NCI-H1092 treated with DMSO at 0.1 percent for 48 hours (cell line): ENCODE measurements at places on chromosomes 1 and 21.
A peak's percentile ranks its signal among the peaks of the same experiment; 100 is the strongest.

DNA sequence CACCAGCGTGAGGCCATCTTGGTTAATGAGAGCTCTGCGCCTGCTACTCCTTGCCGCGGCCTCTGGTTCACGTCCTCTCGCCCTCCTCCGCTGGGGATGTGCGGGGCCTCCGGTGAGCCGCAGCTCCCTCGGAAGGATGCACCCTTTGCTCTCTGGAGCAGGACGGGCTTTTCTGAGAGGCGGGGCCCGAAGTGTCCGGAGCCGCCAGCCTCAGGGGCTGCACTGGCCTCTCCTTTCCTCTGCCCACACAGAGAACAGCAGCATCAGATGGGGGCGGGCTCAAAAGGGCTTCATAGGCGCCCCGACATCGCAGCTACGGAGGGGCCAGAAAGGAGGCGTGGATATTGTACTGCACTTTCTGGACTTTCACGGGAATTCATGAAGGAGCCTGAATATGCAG lies 284.7 kb downstream of the CAMTA1 start:
- DNase-seq: no peak

- no peak for DNase-seq
Measured at GRCh38 chr1:62057641-62058290, 136.9 kb upstream of the L1TD1 start.

DNA sequence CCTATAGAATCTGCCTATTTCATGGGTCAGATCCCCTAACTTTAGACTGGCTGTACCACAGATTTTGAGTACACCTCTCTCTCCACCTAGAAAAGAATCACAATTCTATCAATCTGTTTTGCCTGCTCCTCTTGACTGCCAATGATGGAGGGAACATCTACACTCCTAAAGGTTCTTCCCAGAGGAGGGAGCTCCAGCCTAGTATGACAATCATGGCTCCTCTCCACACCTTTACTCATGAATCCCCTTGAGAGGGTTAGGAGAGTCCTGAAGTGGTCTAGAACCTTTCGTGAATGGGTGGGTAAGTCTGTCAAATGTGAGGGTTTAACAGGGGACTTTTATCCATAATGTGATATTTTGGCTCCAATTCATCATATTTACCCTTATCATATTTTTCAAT lies 48.0 kb downstream of the DNAI4 start:
- no peak for DNase-seq

DNA sequence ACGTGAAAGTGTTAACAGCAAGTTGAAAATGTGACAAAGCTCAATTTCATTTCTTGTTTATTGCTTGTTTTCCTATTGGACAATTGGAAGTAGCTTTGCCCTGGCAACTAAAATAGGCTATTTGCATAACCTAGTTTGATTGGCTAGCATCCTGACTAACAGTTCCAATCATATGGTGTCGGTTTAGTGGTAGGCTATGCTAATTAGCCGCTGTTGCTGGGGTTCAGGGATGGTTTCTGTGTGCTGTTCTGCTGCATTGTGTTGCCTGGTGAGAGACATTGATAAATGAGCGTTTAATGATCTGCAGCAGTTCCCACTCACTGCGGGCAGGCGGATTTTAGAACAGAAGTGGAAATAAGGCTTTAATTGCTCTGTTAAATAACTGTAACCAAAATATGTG lies 68.5 kb downstream of the DYRK1A start:
- no peak for DNase-seq

DNA sequence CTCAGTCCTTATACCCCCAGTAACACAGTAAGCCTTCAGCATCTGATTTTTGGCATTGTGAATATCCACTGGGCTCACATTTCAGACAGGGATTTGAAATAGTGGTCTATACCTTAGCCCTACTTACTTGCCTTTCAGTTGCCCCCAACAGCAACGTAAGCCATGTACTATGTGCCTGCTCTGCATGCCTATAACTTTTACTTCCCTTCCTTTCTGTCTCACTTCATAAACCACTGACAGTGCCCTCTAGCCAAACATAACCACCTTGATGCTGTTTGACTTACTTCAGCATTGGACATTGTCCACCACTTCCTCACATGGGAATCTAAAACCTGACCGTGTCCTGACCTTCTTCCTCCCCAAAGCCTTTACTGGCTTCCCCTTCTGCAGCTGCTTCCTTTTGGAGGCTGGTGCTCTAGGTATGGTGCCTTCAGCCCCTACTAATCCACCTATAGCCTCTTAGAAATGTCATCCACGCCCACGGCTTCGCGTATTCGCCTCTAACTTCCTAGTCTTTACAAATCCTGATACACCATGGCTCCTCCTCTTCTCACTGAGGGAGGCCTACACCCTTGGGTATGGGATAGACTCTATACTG lies 3.6 kb upstream of the ZNF672 start:
- no peak for DNase-seq

DNA sequence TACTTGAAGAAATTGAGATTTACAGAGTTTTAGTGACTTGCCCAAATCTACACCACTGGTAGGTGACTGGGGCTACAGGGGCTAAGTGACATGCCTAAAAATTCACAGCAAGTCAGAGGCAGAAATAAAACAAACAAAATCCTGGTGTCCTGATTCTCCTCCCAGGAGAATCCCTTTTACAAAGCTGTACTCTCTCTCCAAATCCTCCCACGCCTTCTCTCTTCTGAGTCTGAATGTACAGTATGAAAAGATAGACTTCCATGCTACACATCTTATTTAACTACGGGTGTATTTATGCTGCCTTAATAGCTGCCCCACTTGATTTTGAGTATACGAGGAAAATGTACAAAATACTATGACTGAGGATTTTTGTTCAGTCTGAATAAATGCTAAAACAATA lies 65.4 kb downstream of the SGIP1 start:
- DNase-seq: no peak

DNA sequence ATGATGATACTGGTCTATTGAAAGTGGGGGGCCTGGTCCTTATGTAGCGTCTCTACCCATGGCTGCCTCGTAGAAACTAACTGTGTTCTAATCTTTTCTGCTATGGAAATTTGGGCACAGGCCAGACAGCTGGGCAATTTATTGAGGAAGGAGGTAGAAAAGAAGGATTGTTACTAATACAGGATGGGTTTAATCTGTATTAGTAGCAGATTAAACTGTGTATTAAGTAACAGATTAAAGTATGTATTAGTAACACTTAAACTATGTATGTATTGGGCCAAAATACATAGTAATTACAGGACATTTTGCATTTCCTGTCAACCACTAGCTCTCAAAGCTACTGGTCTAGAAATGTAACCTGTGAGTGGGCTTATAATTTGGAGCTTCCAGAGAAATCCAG lies 142.0 kb downstream of the MAST2 start:
- no peak for DNase-seq

- DNase-seq: no peak
Measured at GRCh38 chr1:198598796-198599321, 40.0 kb upstream of the PTPRC start.

DNA sequence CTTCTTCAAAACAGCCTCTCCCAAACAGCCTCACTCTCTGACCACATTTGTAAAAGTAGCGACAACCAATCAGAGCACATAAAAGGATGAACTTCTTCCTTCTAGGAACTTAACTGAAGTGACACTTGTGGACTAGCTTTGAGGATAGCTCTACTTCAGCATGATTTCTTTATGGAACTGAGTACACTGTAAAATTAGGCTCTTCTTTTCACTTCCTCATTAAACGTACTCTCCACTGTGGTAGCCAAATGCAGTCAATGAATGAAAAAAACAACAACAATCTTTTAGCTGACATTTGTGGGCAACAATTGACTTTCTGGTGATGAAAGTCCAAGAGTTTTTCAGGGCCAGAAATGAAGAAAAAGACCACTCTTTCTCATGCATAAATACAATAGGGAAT lies 9.6 kb downstream of the LRRC53 start:
- DNase-seq: no peak

DNA sequence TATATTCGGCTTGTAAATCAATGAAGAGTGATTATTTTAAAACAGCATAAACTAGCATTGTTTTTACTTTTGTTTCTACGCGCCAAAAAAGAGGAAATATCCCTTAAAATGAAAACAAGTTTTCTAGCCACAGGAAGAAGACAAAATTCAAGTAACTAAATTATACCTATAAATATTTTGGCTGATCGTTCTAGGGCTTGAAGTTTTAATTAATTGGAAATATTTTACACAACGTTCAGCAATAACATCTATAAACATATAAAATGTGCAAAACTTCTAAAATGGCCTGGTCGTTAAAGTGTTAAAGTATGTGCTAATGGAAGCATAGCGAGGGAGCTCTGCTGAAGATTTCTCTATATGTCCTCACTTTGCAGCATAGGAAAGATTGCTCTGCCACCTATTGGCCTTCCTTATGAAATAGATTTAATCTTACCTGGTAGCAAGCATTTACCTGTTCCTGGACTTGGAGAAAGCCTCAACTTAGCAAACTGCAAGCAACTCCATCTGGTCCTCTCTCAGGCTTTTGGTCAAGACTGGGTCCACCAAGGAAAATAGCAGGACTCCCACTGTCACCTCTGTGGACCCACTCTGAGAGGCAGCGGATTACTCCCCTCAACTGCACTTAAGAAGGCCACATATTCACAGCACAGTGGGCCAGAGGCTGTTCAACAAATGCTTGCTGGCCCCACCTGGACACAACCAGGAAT lies 351.3 kb upstream of the RUNX1 start:
- peak; percentile 76 for DNase-seq

- no peak for DNase-seq
Measured at GRCh38 chr21:45507523-45507875, 34.7 kb downstream of the SLC19A1 start.

DNA sequence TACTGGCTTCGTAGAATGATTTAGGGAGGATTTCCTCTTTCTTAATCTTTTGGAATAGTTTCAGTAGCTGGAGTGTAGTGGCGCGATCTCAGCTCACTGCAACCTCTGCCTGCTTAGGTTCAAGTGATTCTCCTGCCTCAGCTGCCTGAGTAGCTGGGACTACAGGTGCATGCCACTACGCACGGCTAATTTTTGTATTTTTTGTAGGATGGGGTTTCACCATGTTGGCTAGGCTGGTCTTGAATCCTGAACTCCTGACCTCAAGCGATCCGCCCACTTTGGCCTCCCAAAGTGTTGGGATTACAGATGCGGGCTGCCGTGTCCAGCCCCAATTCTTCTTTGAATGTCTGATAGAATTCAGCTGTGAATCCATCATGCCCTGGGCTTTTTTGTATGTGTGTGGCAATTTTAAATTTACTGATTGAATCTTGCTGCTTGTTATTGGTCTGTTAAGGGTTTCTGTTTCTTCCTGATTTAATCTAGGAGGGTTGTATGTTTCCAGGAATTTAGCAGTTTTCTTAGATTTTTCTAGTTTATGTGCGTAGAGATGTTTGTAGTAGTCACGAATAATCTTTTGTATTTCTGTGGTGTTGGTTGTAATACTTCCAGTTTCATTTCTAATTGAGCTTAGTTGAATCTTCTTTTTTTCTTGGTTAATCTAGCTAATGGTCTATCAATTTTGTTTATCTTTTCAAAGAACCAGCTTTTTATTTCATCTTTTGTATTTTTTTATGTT lies 15.3 kb downstream of the MAN1C1 start:
- no peak for DNase-seq

DNA sequence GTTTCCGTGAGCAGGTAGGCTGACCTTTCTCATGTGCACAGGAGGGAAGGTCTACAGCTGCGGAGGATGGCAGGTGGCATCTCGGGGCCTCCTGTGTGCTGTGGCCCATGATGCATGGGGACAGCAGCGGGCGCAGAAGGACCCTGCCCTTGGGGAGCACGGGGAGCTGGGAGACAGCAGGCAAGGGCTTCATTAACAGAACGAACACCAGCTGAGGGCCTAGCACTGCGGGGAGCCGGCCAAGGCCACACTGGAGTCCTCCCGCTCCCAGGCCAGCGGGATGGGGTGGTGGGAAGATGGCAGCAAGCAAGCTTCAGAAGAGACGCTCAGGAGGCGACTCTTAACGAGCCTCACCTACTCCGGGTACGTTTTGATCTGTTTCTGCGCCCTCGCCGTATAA lies 66.6 kb downstream of the SCCPDH start:
- no peak for DNase-seq

DNA sequence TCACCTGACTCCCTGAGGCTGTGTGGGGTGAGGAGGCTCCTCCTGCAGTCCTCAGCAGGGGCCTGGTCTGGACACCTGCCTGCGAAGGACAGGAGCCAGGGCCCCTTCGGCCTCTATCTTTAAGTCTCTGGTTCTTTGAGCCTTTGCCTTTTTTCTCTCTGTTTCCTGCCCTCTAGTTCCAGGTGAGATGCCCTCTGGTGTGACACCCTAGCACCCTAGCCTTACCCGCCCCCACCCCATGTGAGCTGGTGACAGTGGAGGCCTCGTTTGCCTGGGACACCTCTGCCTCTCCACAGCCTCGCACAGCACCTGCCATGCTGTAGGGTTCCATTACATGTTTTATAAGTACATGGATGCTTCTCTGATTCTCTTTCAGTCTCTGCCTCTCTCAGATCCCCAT lies 47.3 kb downstream of the DDX20 start:
- DNase-seq: no peak

DNA sequence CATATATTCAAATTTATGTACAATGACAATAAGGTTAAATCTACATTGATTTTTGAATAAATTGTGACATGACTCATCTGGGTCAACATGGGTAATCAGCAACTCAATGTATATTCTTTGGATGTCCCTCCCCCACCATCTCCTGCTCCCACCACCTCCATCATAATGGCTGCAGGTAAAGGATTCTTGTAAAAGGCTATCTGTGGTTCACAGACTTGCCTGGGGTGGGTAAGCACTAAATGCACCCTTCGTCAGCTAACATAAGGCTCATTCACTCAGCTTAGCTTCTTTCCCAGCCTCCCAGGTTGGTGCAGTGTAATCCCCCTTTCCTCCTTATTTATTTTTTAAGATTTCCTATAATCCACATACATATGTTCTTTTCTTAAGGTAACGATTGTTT lies 355.7 kb upstream of the DPYD start:
- DNase-seq: no peak

DNA sequence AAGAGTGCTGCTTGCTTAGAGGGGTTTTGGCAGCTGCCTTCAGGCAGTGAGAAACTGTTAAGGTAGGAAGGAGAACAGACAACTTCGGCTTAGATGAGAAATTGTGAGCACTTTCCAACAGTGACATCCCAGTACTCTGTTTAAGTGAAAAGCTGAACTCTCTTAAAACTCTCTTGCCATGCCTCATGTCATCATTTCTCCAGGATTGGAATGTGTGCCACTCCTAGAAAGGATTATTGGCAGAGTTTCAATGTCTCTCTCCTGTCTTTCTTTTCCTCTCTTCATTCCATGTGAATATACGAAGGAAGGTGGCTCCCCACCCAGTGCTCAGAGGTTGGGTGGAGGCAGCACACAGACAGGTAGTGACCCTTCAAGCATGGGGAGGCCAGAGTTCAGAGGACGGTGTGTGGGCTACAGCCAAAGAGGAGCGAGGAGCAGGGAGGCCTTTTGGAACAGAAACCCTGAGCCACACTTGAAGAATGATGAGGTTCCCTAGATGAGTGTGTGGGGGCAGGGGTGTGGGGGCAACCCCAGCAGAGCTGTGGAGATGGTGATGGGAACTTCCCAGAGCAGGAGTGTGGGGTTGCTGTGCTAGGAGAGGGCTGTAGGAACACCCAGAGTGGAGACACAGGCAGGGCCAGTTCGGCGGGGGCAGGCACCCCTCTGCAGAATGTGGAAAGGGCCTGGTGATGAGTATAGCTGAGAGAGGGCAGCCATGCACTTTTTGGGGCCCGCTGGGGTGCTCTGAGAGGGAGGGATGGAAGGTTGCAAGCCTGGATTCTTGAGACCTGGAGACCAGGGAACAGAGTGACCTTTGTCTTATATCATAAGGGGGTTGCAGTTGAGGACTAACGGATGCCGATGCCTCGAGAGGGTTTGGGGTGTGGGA lies 58.8 kb downstream of the GALNT2 start:
- no peak for DNase-seq

GRCh38 chr21:35932232-35932911 lies 128.0 kb downstream of the SETD4 start:
- DNase-seq: peak; percentile 80

- peak; percentile 98 for DNase-seq
Measured at GRCh38 chr1:204446413-204447111, 34.9 kb upstream of the PPP1R15B start.
